Cortex of kidney (tissue), 1 donor: ENCODE measurements at places on chromosomes 11 and 22.

DNA sequence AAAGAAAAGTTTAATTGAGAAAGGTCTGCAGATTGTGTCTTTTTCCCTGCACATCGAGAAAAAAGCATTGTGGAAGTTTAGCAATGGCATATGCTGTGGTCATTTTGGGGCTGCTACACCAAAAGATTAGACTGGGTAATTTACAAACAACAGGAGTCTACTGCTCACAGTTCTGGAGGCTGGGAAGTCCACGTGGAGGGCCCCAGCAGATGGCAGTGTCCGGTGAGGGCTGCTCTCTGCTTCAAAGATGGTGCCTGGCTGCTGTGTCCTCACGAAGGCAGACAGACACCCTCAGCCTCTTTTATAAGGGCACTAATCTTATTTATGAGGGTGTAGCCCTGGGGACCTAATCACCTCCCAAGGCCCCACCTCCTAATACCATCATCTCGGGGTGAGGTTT is 21.1 kb downstream of the PHF21B start:
- DNase-seq = no peak

DNA sequence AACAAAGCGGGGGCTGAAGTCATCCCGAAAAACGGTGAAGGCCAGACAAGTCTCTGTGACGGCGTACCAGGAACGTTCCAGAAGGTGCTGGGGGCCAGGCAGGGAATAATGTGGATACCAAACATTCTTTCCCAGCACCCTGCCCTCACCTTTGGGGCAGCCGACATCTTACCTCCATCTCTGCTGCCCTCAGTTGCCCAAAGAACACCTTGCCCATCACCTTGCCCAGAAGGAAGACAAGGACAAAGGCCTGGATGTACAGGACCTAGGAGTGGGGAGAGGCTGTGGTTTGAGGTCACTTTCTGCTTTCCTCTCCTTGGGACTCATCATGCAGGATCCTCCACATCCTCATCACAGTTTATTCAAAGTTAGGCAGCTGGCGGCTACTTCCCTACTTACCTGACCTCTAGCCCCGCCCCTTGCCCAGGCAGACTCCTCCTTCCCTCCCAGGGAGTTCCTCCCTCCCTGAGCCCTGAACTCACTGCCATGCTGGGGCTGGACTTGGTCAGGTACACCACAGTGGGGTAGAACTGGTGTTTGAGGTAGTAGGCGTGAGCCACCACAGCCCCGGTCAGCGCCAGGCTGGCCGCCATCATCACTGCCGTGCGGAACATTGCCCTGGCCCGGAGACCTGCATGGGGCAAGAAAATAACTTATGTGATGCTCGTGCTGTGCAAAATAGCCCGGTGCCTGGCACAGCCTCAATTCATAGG is 1.2 kb downstream of the SYVN1 start:
- DNase-seq = no peak

DNA sequence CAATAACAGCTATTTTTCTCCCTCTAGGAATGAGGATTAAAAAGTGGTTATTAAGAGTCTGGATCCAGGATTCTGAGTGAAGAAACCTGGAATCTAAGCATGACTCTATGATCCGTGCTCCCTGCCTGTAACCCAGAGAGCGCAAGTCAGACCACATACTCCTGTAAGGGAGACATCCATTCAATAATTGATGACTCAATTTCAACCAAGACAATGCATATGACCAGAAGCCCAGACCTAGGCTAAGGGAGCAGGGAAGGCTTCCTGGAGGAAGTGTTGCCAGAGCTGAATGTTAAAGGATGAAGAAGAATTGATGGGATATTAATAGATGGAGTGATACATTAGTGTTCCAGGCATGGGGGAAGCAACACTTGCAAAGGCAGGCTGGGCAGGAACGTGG is 13.8 kb upstream of the PAMR1 start:
- DNase-seq = no peak

- DNase-seq = no peak
These were observed 63.8 kb upstream of the UCP3 start for GRCh38 chr11:74072721-74073120.

DNA sequence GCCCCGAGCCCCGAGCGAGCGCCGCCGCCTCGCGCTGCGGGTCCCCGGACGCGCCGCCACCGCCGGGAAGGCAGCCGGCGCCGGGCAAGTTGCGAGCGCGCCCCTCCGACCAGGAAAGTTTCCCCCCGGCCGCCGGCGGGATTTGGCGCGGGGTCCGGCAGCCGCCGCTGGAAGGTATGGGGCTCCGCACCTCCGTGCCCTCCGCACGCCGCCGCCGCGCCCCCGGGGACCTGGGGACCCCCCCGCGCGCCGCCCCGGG is 281 bp downstream of the TSPAN18 start:
- DNase-seq = no peak

GRCh38 chr22:17788528-17789378 is 14.5 kb upstream of the BID start:
- no peak for DNase-seq

DNA sequence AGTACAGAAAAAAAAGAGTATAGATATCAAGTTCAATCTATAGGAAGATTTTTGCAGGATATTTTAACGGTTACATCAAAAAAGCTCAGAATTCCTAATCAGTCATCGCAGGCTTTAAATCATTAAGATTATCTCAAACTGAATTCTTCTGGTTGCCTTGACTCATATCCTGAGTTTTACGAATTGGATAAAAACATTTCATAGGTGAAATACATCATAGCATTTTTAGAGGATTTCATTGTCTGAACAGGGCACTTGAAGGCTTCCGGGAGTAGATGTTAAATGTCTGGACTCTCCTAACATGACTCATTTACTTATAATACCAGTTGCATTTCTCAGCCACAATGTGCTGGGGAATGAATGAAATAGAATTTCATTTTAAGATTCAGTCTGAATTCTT is 2216.6 kb upstream of the RAG2 start:
- no peak for DNase-seq

DNA sequence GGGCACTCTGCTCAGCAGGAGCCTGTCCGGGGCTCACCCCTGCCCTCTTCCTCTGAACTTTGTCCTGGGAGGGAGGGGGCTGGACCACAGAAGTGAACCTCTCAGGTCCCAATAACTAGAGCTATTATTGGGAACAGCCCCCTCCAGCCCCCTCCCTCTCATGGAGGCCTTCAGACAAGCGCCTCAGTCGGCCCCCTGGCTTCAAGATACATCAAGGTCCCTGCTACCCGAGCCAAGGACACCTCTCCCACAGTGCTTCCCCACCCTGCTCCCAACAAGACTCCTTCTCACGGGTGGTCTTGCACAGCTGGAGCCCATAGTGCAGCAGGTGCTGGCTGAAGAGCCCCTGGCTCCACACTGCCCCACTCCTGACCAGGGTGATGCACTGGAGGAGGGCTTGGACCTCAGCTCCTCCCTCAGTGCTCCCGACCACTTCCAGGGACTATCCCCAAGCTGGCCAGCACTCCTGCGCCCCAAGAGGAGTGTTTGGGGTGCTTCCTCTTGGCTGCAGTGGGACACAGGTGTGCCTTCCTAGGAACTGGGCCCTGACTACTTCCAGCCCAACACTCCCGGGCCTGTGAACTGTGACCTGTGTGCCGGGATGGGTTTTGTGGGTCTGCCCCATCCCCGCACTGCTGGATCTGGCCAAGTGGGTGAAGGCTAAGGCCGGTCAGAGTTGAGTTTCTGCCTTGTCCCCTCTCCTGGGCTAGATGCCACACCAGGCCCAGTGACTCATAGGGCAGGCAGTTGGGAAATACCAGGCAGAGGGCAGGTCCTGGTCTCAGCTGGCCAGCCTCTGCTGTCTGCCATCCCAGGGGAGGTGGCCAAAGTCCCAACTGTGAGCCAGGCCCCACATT is 2.2 kb downstream of the PNPLA2 start:
- DNase-seq = no peak

DNA sequence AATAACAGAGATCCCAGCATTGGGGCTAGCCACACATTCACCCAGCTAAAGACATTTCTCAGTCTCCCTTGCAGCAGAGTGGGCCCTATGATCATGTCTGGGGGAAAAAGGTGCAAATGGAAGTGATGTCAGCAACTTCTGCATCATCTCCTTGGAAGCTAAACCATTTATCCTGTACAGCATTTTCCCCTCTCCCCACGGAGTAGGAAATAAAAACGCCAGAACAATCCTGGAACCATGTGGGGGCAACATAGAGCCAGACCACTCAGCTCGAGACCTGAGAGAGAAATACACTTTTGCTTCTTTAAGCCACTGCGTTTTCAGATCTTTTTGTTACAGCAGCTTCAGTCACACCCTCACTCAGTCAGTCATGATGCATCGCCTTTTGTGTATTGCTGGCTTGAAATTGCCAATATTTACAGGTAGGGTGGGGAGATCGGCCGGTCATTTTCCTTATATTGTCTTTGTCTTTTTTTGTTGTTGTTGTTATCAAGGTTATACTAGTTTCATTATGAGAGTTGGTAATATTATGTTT is 9.1 kb upstream of the RAC2 start:
- no peak for DNase-seq

DNA sequence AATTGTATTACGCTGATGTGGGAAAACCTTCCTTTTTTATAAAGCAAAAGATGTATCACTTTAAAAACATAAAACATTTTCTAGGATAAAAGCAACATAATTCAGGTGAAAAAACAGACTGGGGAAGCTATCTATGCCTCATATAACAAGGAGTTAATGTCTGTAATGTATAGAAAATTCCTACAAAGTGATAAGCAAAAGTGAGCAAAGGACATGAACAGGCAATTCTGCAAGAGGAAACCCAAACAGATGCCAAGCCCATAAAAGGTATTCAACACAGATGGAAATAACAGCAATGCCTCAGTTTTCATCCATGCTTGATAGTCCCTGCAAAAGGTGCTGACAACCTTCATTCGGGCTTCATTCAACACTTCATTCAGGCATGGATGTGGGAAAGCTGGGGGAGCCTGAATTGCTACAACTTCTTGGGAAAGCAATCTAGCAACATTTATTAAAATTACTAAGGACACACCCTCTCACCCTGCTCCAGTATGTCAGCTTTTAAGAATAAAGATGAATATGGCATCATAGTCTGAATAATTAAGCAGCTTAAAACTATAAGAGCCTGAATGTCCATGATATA is 39.3 kb downstream of the KCNQ1OT1 start:
- DNase-seq = no peak

- DNase-seq = no peak
These were observed 101.8 kb downstream of the USP35 start for GRCh38 chr11:78290293-78291176.

DNA sequence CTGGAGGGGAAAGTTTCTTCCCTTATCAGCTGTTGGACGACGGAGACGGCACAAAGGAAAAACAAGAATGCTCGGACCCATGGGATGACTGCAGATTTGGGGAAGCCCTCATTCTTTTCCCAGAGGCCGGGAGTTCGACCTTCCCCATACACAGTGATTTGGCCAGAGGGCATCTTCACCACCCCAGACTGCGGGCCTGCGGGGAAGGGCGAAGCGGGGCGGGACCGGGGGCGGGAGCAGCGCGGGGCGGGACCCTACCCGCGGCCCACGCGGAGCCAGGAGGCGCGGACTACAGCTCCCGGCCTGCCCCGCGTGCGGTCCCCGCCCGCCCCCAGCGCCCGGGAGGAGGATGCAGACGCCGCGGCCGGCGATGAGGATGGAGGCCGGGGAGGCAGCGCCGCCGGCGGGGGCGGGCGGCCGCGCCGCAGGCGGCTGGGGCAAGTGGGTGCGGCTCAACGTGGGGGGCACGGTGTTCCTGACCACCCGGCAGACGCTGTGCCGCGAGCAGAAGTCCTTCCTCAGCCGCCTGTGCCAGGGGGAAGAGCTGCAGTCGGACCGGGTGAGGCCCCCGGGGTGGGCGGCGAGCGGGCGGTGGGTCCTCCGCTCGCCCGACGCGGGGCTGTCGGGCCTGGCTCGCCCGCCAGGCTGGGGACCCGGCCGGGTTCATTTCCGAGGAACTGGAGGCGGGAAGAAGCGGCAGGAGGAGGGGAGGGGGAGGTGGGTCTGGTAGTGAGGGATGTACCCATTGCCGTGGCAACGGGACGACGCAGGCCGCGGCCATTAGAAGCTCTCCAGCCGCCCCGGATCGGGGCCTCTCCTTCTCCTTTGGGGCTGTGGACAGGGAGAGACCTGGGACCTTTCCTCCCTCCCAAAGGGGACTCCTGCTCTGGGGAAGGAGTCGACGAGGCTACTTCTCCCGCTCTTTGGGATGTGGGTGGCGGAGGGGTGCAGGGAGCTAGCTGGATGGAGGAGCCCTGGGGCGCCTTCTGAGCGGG is at the start of gene KCTD17:
Gene KCTD17 (plus strand): TSS at position 352 of the 995 bp plus-strand sequence. CDS start 19 bp downstream, at position 371.
- no peak for DNase-seq

- DNase-seq = no peak
These were observed 43.4 kb upstream of the MICAL2 start for GRCh38 chr11:12066799-12067508.

DNA sequence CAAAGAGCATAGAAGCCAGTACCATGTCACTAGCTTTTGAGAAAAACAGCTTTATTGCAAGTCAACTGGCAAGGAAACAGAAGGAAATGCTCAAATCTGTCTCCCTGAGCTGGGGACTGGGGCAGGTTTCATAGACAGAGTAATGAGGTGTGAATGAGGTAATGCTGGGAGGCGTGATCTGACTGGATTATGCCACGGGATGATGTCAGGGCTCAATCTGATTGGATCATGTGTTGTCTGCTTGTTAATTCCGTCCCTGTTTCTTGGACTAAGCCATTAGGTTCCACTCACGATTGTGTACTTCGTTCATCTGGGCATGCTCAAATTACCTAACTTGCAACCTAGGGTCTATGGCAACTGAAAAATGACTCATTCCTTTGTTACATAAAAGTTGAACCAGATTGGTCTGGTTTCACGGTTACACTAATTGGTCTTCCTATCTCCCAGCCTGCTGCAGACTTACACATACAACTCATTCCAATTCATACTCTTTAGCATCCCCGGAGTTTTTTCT is 20.2 kb upstream of the OR10A5 start:
- DNase-seq = no peak

DNA sequence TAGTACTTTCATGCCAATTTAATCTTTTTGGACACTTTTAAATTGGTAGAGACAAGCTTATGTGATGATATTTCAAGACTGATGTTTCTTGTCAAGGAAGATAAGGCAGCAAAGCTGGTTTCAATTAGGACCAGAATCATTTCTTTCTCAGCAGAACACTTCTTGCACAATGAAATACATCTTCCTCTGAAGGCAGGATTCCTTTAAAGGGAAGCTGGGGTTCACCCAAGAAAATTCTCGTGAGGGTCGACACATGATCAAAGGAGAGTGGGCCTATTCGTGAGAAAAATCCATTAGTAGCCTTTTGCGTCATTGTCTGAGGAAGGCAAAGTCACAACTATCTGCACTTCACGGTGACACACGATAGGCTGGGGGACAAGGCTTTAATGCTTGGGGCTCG is 17.6 kb downstream of the TTC12 start:
- DNase-seq = no peak
